Psoas muscle (tissue), 8 donors: ENCODE measurements at places on chromosomes 1 and 21. TPM values are rescaled to one million over a fixed set of nuclear protein-coding genes. Genes with fewer than 3 reads are reported as not detected.

DNA sequence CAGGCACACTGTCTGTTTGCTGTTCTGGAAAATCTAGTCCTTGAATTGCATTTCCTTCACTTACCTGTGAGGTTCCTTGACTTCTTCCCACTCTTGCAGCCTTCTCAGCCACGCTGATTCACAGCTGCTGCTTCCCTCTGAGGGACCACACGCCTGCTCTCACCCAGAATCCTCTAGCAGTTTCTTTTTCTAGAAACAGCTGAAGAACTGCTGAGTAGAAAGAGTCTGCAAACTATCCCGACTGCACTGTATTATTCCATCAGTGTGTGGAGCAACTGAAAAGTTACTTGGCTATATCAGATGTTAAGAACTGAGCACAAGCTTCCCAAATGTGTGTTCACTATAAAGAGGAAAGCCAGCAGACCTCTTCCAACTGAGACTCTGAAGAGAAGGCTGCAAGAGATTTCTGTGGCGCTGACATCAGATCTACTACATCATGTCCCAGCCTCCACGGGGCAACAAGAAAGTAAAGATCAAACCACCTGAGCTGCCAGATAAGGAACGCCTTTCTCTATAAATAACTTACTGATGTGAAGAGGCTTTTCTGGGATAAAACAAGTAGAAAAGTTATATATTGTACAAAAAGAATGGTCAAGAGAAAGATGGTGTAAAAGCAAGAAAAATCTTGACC is 226.6 kb downstream of the RERE start:
- H3K36me3 ChIP-seq: no peaks in the 10 kb centered on the region
- peaks cover 16% of the 10 kb centered on the region for H3K4me1 ChIP-seq
- H3K27me3 ChIP-seq: no peaks in the 10 kb centered on the region
- DNase-seq: no peak
- H3K27ac ChIP-seq: peak overlapping the region; percentile 25

Gene NECTIN4
- not detected for total RNA-seq

Gene PLEKHN1
- total RNA-seq: not detected

Gene CSMD2
- 0.02 TPM for total RNA-seq

DNA sequence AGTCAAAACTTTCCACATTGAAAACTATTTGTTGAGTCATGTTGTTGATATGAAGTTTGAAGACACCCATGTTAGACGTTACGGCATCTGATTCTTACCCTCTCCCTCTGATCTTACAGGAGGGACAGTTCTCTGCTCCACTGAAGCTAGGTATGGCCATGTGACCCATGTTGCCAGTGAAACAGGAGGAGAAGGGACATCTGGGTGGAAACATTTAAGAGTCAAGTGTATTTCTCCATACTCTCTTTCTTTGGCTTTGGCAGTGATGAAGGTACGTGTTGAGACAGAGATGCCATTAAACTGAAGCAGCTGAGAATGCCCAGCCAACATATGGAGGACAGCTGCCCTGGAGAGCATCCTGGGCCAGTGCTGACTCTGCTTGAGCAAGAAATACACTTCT is 198.4 kb upstream of the PTGFR start:
- DNase-seq: peak; percentile 19
- H3K4me3 ChIP-seq: no peak overlapping the region
- H3K27me3 ChIP-seq: no peaks in the 10 kb centered on the region
- no peaks in the 10 kb centered on the region for H3K36me3 ChIP-seq

- H3K4me3 ChIP-seq: no peak overlapping the region
- H3K27ac ChIP-seq: no peak overlapping the region
- H3K36me3 ChIP-seq: peaks cover 34% of the 10 kb centered on the region
- H3K27me3 ChIP-seq: no peaks in the 10 kb centered on the region
- peaks cover 22% of the 10 kb centered on the region for H3K4me1 ChIP-seq
Observed at GRCh38 chr21:46639489-46640386, 4.3 kb downstream of the PRMT2 start.

- DNase-seq: no peak
- H3K4me3 ChIP-seq: no peak overlapping the region
- no peaks in the 10 kb centered on the region for H3K36me3 ChIP-seq
- H3K27ac ChIP-seq: no peak overlapping the region
- no peaks in the 10 kb centered on the region for H3K27me3 ChIP-seq
- H3K4me1 ChIP-seq: no peaks in the 10 kb centered on the region
Observed at GRCh38 chr1:225480825-225481434, 53.1 kb upstream of the LBR start.

Gene CD1E
- not detected for total RNA-seq

Gene FAM177B
- not detected for total RNA-seq

Gene RHOU
- 41.1 TPM for total RNA-seq

Gene RBM11
- total RNA-seq: not detected

GRCh38 chr1:22611530-22611947 is 24.9 kb upstream of the C1QA start:
- no peaks in the 10 kb centered on the region for H3K27me3 ChIP-seq
- H3K4me3 ChIP-seq: no peak overlapping the region
- DNase-seq: peak; percentile 43

DNA sequence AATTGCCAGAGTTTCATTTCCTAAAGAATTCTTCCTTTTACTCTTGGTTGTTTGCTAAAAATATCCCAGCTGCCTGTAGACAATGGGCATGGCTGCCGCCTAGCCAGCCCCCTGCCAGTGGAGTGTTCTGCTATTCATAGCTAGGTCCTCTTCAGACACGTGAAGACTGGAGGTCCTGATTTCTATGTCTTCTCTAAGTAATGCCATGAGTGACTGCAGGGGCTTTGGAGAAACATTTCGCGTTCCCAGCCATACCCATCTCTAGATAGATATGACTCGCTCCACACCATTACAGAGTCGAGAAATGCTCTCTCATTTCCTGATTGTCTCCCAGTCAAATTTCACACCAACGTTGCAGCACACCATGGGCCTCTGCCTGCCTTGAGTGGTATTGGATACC is 99.5 kb upstream of the BACE2 start:
- peak overlapping the region; percentile 36 for H3K4me3 ChIP-seq
- H3K27ac ChIP-seq: no peak overlapping the region
- H3K36me3 ChIP-seq: no peaks in the 10 kb centered on the region
- H3K4me1 ChIP-seq: no peaks in the 10 kb centered on the region
- H3K27me3 ChIP-seq: no peaks in the 10 kb centered on the region

DNA sequence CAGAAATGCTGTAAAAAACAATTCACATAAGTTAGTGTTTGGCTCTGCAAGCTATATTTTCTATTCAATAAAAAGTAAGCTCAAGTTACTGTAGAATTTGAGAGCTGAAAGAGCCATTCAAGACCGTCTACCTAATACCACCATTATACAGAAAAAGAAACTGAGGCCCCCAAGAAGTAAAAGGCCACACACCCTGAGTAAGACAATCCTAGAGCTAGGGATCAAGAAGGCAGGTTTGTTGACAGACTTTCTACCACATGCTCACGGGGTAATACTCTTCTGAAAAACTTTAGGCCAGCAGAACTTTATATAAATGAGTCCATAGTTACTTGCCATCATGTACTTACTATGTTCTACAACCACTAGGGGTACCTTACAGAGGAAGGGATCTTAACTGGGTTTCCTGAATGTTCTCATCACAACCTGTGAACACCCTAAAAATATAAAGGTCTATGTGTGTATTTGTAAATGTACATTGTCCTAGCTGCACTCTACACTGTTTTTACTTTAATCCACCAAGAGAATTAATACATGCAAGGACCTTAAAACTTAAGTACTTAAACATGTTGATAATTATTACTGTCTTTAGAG is 2.7 kb downstream of the PSMG1 start:
- no peak overlapping the region for H3K4me3 ChIP-seq
- no peaks in the 10 kb centered on the region for H3K36me3 ChIP-seq
- no peaks in the 10 kb centered on the region for H3K27me3 ChIP-seq
- H3K27ac ChIP-seq: no peak overlapping the region
- peaks cover 34% of the 10 kb centered on the region for H3K4me1 ChIP-seq

Gene CD52
- total RNA-seq: 4.1 TPM

- DNase-seq: no peak
- no peak overlapping the region for H3K4me3 ChIP-seq
- H3K27ac ChIP-seq: no peak overlapping the region
- H3K36me3 ChIP-seq: no peaks in the 10 kb centered on the region
Observed at GRCh38 chr1:172360511-172360910, 60.0 kb upstream of the C1orf105 start.

Gene YOD1
- total RNA-seq: 7.0 TPM

Gene SLC5A9
- not detected for total RNA-seq

Gene C1QB
- 22.6 TPM for total RNA-seq

DNA sequence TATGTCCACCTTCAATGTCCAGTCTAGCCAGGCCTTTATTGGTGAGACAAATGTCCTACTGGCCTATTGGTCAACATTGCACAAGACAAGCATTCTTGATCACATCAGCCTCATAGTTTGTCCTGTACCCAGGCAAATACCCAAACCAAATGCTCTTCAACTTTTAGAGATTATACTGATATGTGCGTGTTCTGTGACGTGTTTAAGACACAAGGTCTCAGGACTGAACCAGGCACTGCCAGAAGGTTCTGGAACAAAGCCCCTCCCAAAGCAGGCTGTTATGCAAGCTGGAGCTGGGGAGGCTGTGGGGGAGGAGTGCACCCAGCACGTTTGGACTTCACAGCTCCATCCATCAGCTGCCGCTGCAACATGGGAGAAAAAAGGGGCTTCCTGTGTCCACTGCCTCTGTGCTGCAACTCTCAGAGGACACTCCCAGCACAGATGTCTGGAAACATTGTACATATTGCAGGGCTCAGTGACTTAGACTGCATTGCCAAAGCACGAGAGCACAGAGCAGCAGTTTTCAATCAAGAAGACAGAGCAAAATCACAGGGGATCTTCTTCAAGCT is 45.9 kb downstream of the NID1 start:
- peak; percentile 93 for DNase-seq
- no peak overlapping the region for H3K4me3 ChIP-seq
- no peaks in the 10 kb centered on the region for H3K27me3 ChIP-seq
- peaks cover 8% of the 10 kb centered on the region for H3K36me3 ChIP-seq

- no peak for DNase-seq
- no peak overlapping the region for H3K4me3 ChIP-seq
- H3K27ac ChIP-seq: no peak overlapping the region
- no peaks in the 10 kb centered on the region for H3K27me3 ChIP-seq
- H3K4me1 ChIP-seq: no peaks in the 10 kb centered on the region
Observed at GRCh38 chr1:236156512-236157208, 14.3 kb downstream of the GPR137B start.

GRCh38 chr1:157112186-157112867 is 12.7 kb upstream of the ETV3L start:
- H3K4me1 ChIP-seq: no peaks in the 10 kb centered on the region
- no peak overlapping the region for H3K27ac ChIP-seq
- no peak for DNase-seq
- no peak overlapping the region for H3K4me3 ChIP-seq

Gene TBCE
- 23.0 TPM for total RNA-seq

- H3K27ac ChIP-seq: peak within 1 kb of the TSS; percentile 99
- DNase-seq: peak; percentile 100
- no peaks in the 10 kb centered on the region for H3K27me3 ChIP-seq
- peak within 1 kb of the TSS; percentile 75 for H3K4me3 ChIP-seq
- no peaks in the 10 kb centered on the region for H3K36me3 ChIP-seq
Observed at GRCh38 chr1:228165372-228166169, at the start of gene IBA57. TSS of gene IBA57 (plus strand) at chr1:228165804. CDS start at chr1:228165817, 13 bp downstream.

- H3K27ac ChIP-seq: no peak overlapping the region
- no peak for DNase-seq
- peaks cover 17% of the 10 kb centered on the region for H3K27me3 ChIP-seq
Observed at GRCh38 chr1:201265756-201266155, 17.6 kb upstream of the PKP1 start.

GRCh38 chr1:224726441-224727182 is 110.5 kb downstream of the CNIH3 start:
- peaks cover 13% of the 10 kb centered on the region for H3K4me1 ChIP-seq
- H3K27me3 ChIP-seq: no peaks in the 10 kb centered on the region
- H3K27ac ChIP-seq: no peak overlapping the region
- H3K36me3 ChIP-seq: no peaks in the 10 kb centered on the region
- peak; percentile 41 for DNase-seq

Gene TEKT2
- total RNA-seq: not detected

Gene ACOT11
- total RNA-seq: 4.5 TPM

GRCh38 chr1:38193040-38193439 is 146.4 kb upstream of the POU3F1 start:
- no peak for DNase-seq
- H3K4me3 ChIP-seq: no peak overlapping the region
- no peaks in the 10 kb centered on the region for H3K4me1 ChIP-seq
- peaks cover 27% of the 10 kb centered on the region for H3K27me3 ChIP-seq
- H3K27ac ChIP-seq: no peak overlapping the region

DNA sequence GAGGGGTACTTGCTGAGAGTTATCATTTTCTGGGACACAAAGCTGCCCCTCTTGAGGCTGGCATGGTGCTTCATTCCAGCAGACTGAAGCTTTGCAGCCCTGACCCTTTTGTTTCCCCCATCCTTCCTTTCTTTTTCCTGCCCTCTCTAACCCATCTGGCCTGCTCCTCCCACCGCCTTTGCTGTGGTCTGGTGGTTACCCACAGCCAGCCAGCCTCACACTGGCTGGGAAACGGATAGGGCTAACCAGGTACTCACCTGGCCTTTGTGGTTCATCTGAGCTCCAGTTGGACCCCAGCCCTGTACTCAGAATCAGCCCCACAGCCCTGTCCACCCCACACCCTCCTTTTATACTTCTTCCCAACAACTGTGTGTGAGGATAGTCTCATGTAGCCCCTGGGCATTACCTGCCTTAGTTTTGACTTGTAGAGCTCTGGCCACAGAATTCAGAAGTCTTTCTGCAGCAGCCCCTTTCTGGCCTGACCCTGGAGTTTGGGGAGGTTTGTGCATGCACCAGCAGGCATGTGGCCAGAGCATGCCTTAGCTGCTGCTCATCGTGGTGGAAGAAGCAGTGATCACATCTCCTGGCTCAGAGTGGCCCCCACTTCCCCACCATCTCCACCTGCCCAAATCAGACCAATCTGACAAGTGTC is 138.0 kb downstream of the TRABD2B start:
- H3K4me1 ChIP-seq: no peaks in the 10 kb centered on the region
- DNase-seq: no peak
- H3K27ac ChIP-seq: no peak overlapping the region
- H3K27me3 ChIP-seq: no peaks in the 10 kb centered on the region
- H3K36me3 ChIP-seq: no peaks in the 10 kb centered on the region

GRCh38 chr1:31549809-31550620 is 26.3 kb upstream of the TINAGL1 start:
- H3K27me3 ChIP-seq: no peaks in the 10 kb centered on the region
- H3K27ac ChIP-seq: peak overlapping the region; percentile 70
- peak overlapping the region; percentile 36 for H3K4me3 ChIP-seq

- no peak overlapping the region for H3K27ac ChIP-seq
- no peaks in the 10 kb centered on the region for H3K36me3 ChIP-seq
- DNase-seq: no peak
- H3K4me1 ChIP-seq: no peaks in the 10 kb centered on the region
- H3K27me3 ChIP-seq: no peaks in the 10 kb centered on the region
- H3K4me3 ChIP-seq: no peak overlapping the region
Observed at GRCh38 chr1:84613026-84613425, 38.8 kb upstream of the CTBS start.

Gene OR14I1
- total RNA-seq: not detected

- H3K4me3 ChIP-seq: no peak overlapping the region
- peaks cover 14% of the 10 kb centered on the region for H3K4me1 ChIP-seq
- H3K27me3 ChIP-seq: peaks cover 10% of the 10 kb centered on the region
- no peaks in the 10 kb centered on the region for H3K36me3 ChIP-seq
- H3K27ac ChIP-seq: no peak overlapping the region
Observed at GRCh38 chr21:45977396-45977795, 4.2 kb upstream of the COL6A1 start.

GRCh38 chr1:53066891-53067738 is 5.1 kb downstream of the PODN start:
- peaks cover 18% of the 10 kb centered on the region for H3K27me3 ChIP-seq
- H3K4me3 ChIP-seq: no peak overlapping the region
- H3K4me1 ChIP-seq: peaks cover 3% of the 10 kb centered on the region
- no peak overlapping the region for H3K27ac ChIP-seq
- peak; percentile 44 for DNase-seq

- no peaks in the 10 kb centered on the region for H3K36me3 ChIP-seq
- H3K4me1 ChIP-seq: no peaks in the 10 kb centered on the region
- H3K27ac ChIP-seq: peak overlapping the region; percentile 30
- no peaks in the 10 kb centered on the region for H3K27me3 ChIP-seq
- DNase-seq: peak; percentile 54
Observed at GRCh38 chr1:163875200-163875926, 553.6 kb downstream of the NUF2 start.
